ENCODE measurements at places on chromosomes 5 and 9.
A peak's percentile ranks its signal among the peaks of the same experiment; 100 is the strongest.

DNA sequence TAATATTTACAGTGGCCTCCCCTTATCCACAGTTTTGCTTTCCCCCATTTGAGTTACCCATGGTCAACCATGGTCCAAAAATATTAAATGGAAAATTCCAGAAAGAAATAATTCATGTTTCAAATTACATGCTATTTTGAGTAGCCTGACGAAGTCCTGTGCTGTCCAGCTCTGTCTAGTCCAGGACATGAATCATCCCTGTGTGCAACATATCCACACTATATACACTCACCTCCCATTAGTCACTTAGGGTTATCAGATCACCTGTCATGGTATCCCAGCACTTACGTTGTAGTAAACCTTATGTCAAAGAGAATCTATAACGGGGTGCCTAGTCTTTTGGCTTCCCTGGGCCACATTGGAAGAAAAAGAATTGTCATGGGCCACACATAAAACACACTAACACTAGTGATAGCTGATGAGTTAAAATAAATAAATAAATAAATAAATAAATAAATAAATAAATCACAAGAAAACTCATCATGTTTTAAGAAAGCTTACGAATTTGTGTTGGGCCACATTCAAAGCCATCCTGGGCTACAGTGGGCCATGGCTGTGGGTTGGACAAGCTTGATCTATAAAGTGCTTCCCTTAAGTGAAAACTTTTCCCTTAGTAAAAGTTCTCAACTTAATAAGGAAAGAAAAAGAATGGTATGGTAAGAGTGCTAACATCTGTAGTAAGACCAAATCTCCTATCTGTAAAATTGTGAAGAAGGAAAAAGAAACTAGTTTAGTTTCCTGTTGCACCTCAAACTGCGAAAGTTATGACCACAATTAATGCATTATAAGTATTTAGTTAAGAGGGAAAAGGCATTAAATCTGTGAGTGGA is 15.9 kb upstream of the OMD start:
- DNase-seq, result no peak

DNA sequence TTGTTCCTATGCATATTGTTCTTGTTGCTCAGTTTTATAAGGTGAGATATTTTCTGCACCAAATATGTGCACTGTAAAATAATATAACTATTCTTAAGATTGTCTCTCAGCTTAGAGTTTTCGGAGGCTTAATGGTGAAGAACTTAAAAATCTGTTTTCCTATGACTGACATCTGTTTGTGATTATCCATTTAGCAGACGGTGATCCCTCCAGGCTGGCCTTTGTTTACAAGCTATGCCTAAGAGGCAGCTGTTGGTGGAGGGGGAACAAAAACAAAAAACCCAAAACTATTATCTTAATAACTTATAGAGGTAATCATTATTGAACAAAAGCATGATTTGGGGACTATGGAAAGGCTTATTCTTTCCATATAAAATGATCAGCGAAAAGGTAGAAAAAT is 658 bp downstream of the PDCD1LG2 start:
- DNase-seq, result no peak

- DNase-seq, result peak; percentile 81
Measured at GRCh38 chr5:132387640-132388117, 18.2 kb downstream of the SLC22A5 start.

GRCh38 chr5:97644206-97644605 is 461.2 kb upstream of the RIOK2 start:
- DNase-seq, result no peak

DNA sequence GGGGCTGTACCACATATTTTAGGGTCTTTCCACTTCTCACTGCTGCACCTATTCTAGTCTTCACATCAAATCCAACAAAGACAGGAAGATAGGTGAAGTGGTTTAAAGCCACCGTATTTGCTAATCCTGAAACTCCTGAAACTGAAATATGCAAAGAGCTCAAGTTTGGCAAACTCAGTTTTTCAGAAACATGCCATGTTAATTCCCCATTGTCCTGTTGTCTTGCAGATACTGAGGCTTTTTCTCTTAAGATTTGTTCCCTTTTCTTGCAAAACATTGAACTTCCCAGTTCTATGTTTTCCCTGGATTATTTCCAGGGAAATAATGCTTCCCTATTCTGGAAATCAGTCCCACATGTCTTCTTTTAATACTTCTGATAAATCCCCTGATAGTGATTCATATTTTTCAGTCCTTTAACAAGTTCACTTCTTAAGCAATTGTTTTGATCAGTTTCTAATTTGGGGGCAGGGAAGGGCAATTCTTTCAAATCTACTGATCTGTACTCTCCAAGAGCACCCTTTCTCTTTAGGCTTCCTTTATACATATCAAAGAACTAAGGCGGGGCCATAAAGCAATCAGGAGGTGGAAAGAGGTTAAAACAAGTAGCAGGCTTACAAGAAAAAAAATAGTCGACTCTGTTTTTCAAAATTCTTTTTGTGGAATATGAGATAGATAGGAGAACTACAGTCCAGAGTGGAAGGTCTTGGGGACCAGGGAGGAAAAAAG is 648.5 kb downstream of the BNC2 start:
- no peak for DNase-seq
